ENCODE measurements at places on chromosomes 1 and 21. TPM values are rescaled to one million over a fixed set of nuclear protein-coding genes. Genes with fewer than 3 reads are reported as not detected.

The XCL2 gene
- not detected for total RNA-seq

The LRRC39 gene
- total RNA-seq = 1.7 TPM

The SLC25A34 gene
- total RNA-seq = 6.6 TPM

The PLEKHO1 gene
- total RNA-seq = 80.1 TPM

The OR14K1 gene
- total RNA-seq = not detected

The LRRC41 gene
- total RNA-seq = 116 TPM
